ENCODE measurements at places on chromosomes 3 and 15.

DNA sequence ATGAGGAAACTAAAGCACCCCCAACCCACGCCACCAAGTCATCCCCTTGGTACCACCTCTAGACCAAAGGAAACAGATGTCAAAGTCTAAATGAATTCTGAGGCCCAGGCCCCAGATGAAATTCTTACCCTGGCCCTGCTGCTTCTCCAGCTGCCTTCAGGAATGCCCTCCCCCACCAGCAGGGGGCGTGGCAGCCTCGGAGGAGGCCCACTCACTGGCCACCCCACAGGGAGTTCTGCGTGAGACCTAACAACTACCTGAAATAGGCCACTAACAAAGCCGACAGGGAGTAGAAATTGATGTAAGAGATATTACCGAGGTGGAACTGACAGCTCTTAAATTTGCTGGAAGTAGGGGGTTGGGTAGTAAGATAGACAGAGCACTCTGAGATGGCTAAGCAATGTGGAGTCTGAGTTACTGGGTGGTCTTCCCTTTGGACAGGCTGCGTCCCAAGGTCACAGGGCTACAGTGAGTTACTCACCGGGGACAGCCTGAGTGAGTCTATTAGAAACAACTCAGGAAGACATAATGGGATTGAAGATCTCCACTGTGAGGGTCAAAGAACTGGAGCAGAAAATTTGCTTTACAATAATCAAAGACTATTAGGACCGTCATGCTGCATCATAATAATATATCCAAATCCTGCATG, 240.7 kb downstream of the SHOX2 start:
- no peak for DNase-seq

GRCh38 chr3:59127071-59127470, 77.2 kb upstream of the CFAP20DC start:
- peak; percentile 95 for DNase-seq

DNA sequence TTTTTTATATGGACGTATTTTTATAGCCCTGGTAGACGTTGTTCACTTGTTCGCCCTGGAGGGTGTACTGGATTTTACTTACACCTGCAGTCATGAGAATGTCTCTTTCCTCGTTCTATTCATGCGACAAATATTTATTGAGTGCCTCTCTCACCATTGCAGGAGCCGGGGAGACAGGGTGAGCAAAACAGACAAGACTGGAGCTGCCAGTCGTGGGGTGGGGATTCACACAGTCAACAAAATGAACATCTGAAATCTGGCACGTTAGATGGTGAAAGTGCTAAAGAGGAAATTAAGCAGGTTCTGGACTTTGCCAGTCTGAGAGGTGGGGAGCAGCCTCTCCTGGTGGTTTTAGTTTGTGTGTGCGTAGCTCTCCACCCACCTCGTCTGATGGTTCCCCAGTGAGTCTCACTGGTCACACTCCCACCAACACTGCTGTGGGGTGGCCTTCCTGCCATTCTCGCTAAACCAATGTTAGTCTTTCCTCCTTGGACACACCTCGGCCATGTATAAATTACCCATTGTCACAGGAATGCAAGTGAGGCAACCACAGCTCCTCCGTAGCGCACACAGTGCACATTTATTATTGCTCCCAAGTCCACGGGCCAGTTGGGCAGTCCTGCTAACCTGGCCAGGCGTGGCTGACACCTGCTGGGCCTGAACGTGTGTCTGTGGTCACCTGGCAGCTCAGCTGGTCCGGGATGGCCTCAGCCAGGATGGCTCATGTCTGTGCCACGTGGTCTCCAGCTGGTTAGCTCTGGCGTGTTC, 31.5 kb downstream of the FBLN2 start:
- DNase-seq, result no peak

DNA sequence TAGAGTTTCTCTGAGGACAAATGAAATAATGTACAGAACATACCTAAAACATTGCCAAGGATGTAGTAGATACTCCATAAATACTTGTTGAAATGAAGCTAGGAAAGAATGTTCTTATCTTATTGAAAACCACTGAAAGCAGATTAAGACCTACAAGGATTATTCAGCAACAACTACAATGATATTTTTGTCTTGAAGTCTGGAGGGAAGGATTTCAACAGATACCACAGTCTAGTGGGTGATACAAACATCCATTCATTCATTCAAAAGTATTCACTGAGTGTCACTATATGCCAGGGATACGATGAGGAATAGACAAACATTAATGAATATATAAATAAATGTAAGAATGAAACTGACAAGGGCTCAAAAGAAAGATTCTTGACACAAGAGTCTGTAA, 74.7 kb upstream of the THBS1 start:
- peak; percentile 49 for DNase-seq

GRCh38 chr15:60701261-60702019, 222.5 kb upstream of the ICE2 start:
- no peak for DNase-seq

DNA sequence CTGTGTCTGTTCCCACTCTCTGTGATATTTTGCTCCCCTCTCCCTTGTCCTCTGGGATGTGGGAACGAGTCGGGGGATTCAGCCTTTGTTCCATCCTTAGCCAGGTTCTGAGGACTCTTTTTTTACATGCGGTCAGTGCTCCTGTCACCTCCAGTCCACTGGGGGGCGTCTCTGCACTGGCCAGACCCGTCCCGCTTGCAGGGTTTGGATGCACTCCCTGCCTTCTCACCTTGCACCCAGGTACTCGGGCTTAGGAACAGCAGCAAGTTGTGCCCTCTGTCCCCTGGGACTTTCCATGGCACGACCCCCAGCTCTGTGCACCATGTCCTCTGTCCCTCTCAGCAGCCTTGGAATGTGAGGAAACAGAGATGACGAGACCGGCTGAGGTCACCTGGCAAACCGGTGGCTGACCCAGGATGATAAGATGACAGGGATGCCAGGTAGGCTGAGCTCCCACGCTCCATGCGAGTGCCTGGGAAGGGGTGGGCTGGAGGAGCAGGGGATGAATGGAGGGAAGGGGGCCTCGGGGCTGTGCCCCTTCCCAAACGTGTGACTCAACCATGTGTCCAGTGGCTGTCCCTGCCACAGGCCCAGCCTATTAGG, 27.3 kb upstream of the FGD5 start:
- DNase-seq, result peak; percentile 26

- DNase-seq, result no peak
Measured at GRCh38 chr3:123705488-123706285, 120.8 kb upstream of the HACD2 start.
